ENCODE measurements at places on chromosomes 5 and 9.

- no peak for DNase-seq
Measured at GRCh38 chr9:69188975-69189374, 14.9 kb downstream of the TJP2 start.

GRCh38 chr5:180910735-180911134 lies 11.8 kb downstream of the BTNL8 start:
- DNase-seq, result no peak

- DNase-seq, result no peak
Measured at GRCh38 chr9:121541256-121541655, 41.6 kb upstream of the GGTA1 start.

DNA sequence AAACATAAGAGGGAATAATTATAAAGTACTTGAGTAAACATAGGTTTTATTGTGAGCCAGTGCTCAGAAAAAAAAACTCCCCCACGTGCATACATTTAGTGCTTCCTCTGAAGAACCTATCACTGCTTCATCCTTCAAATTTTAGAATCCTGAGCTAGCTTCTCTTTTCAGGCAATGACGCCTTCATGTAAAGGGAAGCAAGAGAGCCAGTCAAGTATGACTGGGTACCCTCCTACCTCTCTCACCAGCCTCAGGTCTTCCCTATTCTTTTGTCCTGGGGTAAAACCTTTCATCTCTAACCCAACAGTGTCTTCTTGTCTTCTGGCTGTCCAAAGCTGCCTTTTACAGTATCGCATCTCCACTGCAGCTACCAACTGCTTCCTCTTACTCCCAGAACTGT lies 32.0 kb downstream of the PLPP1 start:
- DNase-seq, result no peak

- no peak for DNase-seq
Measured at GRCh38 chr9:30771760-30772159, 1612.7 kb upstream of the ACO1 start.

- no peak for DNase-seq
Measured at GRCh38 chr5:11429254-11429653, 475.0 kb downstream of the CTNND2 start.

GRCh38 chr9:106066940-106067524 lies 372.7 kb downstream of the TMEM38B start:
- DNase-seq, result no peak

DNA sequence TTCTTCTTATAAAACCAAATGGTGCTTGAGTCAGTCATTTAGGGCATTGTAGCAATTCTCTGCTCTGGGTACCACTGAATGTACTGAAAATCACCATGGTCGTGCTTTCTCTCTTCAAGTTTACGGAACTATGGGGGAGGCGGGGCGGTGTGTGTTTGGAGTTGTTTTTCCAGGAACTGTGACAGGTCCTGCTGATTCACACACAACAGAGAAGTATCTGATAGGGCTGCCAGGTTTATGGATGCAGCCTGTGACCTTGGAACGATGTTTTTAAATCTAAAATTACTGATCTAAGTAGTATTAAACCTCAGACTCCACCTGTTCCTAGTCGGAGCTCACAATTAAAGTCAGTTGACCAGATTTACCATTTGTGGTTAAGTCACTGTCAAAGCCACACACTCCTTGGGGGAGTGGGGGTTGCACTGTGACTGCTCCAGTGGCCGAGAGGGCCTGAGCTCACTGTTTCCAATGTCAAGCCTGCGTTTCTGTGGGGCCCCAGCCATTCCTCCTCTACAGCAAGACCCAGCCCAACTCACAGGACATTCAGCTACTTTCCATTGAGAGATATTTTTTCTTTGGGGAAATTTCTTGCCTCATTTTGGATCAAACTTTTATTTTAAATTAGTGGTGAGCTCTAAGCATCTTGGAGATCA lies 44.4 kb downstream of the GADD45G start:
- no peak for DNase-seq

DNA sequence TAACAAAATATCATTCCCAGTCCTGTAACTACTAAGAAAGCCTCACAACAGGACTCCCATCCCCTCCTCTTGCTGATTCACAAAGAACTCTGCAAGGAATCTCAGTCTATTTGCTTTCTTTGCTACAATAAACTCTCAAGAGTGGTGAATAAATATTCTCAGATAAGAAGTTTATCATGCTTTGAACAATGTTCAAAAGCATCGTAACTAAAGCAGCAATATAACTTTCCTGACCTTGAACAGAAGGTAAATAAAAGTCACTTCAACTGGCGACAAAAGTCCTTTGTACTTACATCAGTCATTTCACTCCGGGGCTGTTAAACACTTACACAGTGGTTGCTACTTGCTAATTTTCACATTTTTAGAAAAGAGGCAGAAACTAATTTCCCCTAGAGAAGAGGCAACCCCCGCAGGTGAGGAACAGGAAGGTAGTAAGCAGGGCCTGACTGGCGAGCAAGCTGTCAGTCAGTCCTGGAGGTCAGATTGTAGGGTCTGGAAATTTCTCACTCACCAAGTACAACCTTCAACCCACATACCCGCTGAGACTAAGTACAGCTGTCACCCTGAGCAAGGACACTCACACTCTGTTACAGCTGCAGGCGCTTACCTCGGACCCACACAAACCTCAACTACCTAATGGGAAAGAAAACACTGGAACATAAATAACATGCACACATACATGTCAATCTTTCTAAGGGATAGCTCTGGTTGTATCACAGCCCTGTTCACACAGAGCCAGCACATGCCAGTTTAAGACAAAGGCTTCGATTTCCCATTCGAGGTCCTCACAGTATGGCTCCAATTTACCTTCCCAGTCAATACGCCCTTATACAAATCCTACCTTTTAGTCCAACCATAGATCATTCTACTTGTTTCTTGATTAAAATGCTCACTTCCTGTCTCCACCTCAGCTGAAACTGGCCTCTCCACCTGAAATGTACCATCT lies 104.6 kb upstream of the RETREG1 start:
- DNase-seq, result no peak

DNA sequence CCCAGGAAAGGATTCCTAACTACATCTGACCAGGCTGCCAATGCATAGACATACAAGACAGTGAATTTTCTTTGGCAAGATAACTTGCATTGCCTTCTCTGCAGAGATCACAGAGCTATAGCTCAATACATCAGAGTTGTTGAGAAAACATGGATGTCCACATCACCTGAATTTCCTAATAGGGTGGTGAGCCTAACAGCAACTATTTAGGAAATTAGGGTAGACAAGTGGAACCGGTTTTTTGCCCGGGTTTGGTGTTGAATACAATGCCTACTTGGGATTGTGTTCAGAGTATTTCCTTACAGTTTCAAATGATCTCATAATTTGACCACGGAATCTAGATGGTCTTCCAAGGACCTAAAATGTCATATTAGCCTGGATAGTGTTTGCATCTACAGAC lies 262.7 kb downstream of the KIF4B start:
- DNase-seq, result no peak

GRCh38 chr9:113952676-113953075 lies 76.6 kb downstream of the ZNF618 start:
- no peak for DNase-seq

All from stimulated activated CD4-positive, alpha-beta T cell treated with anti-CD3 and anti-CD28 coated beads, TNF-alpha, amount 100 ng/mL, for 48 hours (primary cell).